ENCODE measurements at places on chromosomes 4 and X.

DNA sequence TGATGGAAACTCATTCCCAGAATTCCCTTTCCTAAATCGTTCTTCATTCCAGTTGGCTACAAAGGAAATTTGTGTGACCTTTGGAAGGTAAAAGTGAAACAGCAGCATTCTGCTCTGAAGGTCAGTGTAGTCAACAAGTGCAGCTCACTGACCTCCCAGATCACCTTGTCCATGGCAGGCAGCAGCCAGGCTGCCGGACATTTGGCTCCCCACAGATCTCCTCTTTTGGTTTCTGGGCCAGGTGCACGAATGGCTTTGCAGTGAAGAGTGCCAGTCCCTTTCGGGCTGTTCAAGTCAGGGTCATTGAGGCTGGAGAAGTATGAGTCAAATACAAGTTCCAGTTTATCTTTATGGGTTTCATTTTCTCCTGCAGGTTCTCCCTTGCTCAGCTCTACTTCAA is 14.3 kb downstream of the GPRIN3 start:
- peak overlapping the region; percentile 36 for H3K27ac ChIP-seq
- no peak for DNase-seq
- H3K36me3 ChIP-seq: no peaks in the 10 kb centered on the region

DNA sequence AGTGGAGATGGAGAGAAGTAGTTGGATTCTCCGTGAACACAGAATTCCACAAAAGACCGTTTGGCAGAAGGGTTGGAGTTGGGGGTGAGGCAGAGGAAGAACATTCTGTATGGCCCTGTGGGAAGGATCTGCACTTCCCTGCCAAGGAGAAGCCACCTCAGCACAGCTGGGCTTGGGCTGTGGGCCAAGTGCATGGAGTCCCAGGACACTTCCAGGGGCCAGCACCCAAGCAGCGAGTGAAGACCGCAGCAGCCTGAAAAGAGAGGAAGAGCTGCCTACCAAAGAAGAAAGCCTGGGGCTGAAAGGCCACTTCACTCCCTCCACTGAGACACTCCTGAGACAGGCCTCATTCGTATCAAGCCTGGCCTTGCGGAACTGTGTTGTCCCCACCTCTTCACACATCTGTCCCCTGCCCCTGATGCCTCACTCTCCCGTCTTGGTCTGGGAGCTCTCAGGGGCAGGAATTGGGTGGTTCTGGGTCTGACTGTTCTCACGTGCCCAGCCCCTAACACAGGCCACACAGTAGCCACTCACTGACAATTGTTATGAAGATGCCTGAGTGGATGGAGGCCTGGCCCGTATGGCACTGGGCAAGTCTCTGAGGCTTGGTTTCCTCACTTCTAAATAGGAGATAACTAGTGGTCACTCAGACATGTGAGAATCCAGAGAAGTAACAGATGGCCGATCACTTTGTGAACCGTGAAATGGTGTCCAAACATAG is 3.3 kb upstream of the AWAT2 start:
- no peaks in the 10 kb centered on the region for H3K27me3 ChIP-seq
- no peak overlapping the region for H3K27ac ChIP-seq
- no peaks in the 10 kb centered on the region for H3K36me3 ChIP-seq

DNA sequence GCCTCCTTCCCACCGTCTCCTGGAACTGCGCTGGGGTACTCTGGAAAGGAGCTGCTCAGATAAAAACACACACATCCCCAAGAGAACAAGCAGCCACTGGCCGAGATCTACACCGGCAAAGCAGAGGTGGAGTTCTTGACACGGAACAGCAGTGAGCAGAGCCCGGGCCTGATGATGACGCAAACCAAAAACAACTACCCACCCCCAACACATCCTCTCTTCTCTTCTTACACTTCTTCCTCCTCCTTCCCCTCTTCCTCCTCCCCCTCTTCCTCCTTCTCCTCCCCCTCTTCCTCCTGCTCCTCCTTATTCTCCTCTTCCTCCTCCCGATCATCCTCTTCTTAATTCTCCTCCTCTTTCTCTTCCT is 4.6 kb downstream of the PNMA5 start:
- H3K4me1 ChIP-seq: no peaks in the 10 kb centered on the region
- no peak overlapping the region for H3K4me3 ChIP-seq
- H3K27ac ChIP-seq: no peak overlapping the region
- H3K27me3 ChIP-seq: no peaks in the 10 kb centered on the region
- no peak for DNase-seq
- no peaks in the 10 kb centered on the region for H3K36me3 ChIP-seq

- H3K36me3 ChIP-seq: no peaks in the 10 kb centered on the region
- H3K27me3 ChIP-seq: no peaks in the 10 kb centered on the region
- no peak for DNase-seq
- no peaks in the 10 kb centered on the region for H3K4me1 ChIP-seq
- no peak overlapping the region for H3K27ac ChIP-seq
Measured at GRCh38 chr4:140867356-140867755, 111.2 kb upstream of the TBC1D9 start.

DNA sequence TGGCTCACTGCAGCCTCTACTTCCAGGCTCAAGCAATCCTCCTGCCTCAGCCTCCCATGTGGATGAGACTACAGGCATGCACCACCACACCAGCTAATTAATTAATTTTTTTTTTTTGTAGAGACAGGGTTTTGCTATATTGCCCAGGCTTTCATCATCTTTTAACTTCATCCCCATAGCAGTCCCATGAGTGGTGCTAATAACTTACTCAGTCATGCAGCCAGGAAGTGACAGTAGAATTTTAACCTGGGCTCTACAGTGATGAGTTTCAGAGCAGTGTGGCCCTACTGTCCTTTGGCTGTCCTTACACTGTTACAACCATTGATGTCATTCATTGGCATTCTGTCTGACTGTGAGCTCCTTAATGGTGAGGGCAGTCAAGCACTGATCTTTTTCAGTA is 3.9 kb upstream of the OCIAD2 start:
- H3K4me1 ChIP-seq: peaks cover 8% of the 10 kb centered on the region
- H3K27ac ChIP-seq: no peak overlapping the region
- no peak for DNase-seq
- H3K27me3 ChIP-seq: no peaks in the 10 kb centered on the region
- H3K36me3 ChIP-seq: no peaks in the 10 kb centered on the region

DNA sequence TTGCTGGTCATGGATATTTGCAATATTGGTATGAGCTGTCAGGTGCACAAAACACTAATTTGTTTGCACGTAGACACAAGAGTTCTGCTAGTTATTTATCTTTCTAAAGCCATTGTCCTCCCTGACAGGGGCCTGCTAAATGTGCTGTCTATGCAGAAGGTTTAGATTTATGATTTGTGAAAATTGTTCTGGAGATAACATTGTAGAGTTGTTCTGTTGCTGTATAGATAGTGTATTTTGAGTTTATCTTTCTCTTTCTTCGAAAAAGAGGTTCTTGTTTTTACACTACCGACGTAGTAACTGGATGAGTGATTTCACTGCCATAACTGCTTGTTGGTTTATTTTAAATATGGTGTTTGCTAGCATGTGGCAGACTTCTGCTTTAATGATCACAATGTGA is 28.5 kb upstream of the FGG start:
- H3K4me1 ChIP-seq: no peaks in the 10 kb centered on the region
- no peak for DNase-seq
- H3K4me3 ChIP-seq: no peak overlapping the region
- H3K36me3 ChIP-seq: no peaks in the 10 kb centered on the region
- H3K27ac ChIP-seq: no peak overlapping the region

DNA sequence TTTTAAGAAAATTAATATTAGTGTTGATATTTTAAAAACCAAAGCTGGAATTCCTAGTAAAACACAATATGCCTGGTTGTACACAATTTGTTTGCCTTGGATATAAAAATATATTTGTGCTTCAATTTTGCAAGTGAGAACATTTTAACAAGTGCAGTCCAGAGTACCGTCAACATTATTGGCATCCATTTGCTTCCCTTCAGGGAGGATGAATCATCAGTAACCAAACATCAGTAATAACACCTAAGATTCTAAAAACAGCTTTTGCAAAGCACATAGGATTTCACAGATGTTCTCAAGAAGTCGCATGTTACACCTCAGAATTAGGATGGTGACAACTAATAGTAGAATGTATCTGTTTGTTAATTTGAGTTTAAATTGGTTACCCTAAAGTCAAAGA is 262.6 kb upstream of the BMP3 start:
- no peaks in the 10 kb centered on the region for H3K36me3 ChIP-seq
- H3K4me3 ChIP-seq: no peak overlapping the region
- no peak for DNase-seq
- H3K4me1 ChIP-seq: no peaks in the 10 kb centered on the region
- no peak overlapping the region for H3K27ac ChIP-seq

DNA sequence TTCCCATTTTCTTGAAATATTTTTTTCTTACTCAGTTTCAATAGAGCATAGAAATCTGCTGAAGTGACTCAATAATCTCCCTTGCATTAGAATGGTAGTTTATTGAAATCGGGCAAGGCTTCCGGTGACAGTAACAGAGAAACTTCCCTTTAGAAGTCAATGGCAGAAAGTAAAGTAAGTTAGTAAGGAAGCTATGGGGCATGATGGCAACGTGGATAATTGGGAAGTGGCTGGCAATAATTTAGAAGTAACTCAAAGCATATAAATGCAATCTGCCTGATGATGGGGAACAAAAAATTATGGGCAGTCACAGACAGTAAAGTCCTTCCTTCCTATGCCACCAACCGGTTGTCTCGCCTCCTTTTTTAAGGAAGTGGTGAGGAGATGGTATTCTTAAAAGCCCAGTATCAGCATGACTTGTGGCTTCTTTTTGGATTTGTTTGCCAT is 7.6 kb downstream of the CYBB start:
- H3K36me3 ChIP-seq: no peaks in the 10 kb centered on the region
- H3K27ac ChIP-seq: no peak overlapping the region
- peaks cover 6% of the 10 kb centered on the region for H3K4me1 ChIP-seq
- H3K27me3 ChIP-seq: no peaks in the 10 kb centered on the region
- DNase-seq: no peak
- no peak overlapping the region for H3K4me3 ChIP-seq

- H3K36me3 ChIP-seq: no peaks in the 10 kb centered on the region
- no peaks in the 10 kb centered on the region for H3K4me1 ChIP-seq
Measured at GRCh38 chr4:34850968-34851367, 1393.3 kb downstream of the ARAP2 start.

- no peak overlapping the region for H3K4me3 ChIP-seq
- H3K4me1 ChIP-seq: no peaks in the 10 kb centered on the region
- H3K36me3 ChIP-seq: no peaks in the 10 kb centered on the region
- H3K27ac ChIP-seq: no peak overlapping the region
- no peak for DNase-seq
- no peaks in the 10 kb centered on the region for H3K27me3 ChIP-seq
Measured at GRCh38 chr4:41468122-41468521, 69.8 kb upstream of the LIMCH1 start.

GRCh38 chr4:25110527-25111329 is 49.5 kb downstream of the SEPSECS start:
- no peaks in the 10 kb centered on the region for H3K27me3 ChIP-seq
- H3K27ac ChIP-seq: no peak overlapping the region
- no peaks in the 10 kb centered on the region for H3K4me1 ChIP-seq
- H3K4me3 ChIP-seq: no peak overlapping the region
- no peak for DNase-seq
- no peaks in the 10 kb centered on the region for H3K36me3 ChIP-seq

- no peak overlapping the region for H3K4me3 ChIP-seq
- H3K27me3 ChIP-seq: no peaks in the 10 kb centered on the region
- H3K4me1 ChIP-seq: no peaks in the 10 kb centered on the region
- no peak for DNase-seq
- H3K36me3 ChIP-seq: no peaks in the 10 kb centered on the region
Measured at GRCh38 chr4:145218251-145218650, 37.9 kb upstream of the OTUD4 start.

Data from thymus (tissue), 14 donors.